Effector memory CD8-positive, alpha-beta T cell (primary cell): ENCODE measurements at places on chromosomes 11 and 22.

- peak; percentile 18 for DNase-seq
Measured at GRCh38 chr11:18012122-18012905, 533 bp downstream of the SERGEF start.

DNA sequence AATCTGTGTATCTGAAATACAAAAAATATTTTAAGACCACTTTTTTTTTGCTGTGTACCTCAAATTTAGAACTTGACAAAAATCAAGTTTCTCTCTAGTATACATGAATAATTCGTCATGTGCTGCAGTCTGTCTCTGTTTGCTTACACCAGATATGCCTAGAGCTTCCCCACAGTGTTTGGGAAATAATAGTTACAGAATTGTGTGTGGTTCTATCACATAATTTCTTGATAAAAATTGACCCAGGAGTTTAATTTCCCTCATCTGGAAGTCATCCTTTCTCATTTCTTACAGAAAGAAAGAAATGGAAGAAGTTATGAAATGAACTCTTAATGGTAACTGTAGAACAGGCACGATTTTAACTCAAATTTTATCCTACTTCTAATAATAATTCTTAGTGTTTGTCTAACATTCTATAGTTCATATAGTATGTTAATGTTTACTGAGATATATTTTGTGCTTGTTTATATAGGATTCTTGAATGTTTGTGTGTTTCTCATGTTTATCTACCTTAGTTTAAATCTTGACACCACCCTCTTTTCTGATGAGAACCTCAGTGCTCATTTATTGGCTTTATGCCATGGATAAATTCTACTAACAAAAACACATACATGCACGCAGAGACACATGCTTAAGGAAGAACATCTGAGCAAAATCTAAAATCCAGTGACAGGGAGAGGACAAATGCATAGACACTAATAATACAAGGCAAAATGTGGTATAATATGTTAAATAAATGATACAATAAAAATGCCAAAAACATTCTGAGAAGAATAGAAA is 61.4 kb upstream of the CTSC start:
- no peak for DNase-seq

DNA sequence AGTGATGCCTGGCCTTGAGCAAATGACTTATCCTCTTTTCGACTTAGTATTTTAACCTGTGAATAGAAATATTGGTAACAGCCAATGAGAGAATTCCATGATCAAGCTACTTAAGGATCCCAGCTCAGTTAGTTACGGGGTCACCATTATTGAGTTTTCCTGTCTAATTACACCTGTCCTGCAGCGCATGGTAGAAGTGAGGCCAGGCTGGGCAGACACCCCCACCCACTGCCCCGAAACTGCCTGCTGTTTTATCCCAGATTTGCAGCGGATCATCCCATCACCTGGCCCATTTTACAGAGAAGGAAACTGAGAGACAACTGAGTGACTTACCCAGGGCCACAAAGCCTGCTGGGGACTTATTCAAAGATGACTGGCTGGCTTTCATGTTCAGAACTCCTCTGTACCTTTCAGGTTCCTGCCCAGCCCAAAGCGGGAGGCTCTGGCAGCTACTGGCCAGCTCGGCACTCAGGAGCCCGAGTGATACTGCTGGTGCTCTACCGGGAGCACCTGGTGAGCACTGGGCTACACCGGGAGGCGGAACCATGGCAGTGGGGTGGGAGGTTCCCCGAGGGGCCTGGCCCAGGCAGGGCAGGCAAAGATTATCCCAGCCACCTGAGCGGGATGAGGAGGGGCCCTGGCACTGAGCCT is 1.4 kb downstream of the MUS81 start:
- no peak for DNase-seq

DNA sequence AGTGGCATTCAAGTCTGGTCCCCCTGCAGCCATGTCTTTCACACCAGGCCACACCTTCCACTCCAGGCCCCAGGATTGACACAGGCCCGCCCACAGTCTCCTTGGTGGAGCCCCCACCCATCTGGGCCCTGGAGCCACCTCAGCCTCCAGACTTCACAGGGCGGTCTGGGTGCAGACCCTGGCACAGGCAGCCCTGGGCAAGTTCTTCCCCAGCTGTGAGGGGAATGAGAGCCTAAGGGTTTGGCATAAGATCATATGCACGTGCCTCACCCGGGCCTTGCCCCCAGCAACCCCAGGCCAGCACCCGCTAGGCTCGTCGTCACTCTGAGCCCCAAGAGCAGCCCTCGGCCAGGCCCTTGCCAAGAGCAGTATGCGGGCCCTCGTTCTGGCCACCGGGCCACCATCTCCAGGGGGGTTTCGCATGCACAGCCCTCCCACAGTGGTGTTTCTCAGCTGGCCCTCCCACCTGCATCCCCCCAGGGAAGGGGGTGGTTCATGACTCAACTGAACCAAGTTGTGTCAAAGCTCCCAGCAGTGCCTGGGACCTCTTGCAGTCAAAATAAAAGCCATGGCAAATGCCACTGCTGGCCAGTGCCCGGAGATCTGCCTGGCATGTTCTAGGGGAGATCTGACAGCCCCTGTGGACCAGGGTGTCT is 70.4 kb upstream of the KCNQ1OT1 start:
- no peak for DNase-seq

DNA sequence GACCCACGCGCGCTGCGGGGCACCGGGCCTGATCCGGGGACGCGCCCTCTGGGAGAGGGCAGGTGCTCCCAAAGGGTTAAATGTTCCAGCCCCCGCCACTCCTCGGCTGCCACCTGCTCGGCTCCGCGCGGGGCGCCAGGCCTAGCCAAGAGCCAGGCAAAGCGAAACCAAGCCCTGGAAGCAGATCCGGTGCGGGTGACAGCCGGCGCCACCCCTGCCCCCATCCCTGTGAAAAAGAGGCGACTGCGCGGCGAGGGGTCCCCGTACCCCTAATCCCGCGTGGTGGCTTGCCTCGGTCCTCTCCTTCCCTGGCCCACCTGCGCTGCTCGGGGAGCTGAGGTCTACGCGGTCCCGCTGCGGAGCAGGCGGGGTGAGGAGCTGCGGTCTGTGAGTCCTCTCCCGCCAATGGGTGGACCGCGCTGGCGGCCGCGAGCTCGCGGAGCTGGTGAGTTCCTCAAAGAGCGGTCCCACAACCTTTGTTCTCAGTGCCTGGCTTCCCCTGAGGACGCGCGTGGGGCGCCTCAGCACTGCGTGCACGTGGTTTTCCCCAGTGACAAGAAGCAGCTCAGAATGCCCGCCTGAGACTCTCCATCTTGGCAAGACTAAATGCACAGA is at the start of gene ME3:
Gene ME3 (minus strand): TSS at position 610 of the 615 bp plus-strand sequence.
- peak; percentile 30 for DNase-seq

GRCh38 chr11:106131998-106132397 is 54.5 kb downstream of the AASDHPPT start:
- DNase-seq = no peak

GRCh38 chr22:22404598-22405284 is 103.8 kb downstream of the ZNF280B start:
- no peak for DNase-seq

DNA sequence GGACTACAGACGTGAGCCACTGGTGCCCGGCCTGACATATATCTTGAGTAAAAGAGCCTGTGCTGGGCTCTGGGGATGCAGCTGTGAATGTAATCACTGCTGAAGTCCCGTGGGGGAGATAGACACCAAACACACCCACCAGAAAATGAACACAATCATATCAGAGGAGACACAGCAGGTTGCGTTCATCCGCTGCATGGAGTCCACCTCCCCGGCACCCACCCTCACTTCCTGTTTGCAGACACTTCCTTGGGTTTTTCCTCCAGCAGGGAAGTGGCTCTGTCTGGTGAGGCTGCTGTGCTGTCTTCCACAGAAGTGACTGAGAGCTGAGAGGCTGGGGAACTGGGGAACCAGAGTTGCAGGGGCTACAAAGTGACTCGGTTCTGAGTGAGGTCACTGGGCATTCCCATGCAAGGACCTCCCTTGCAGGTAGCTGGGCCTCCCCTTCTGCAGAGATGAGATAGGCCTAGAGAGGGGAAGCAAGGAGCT is 7.2 kb downstream of the MICALL1 start:
- DNase-seq = no peak

DNA sequence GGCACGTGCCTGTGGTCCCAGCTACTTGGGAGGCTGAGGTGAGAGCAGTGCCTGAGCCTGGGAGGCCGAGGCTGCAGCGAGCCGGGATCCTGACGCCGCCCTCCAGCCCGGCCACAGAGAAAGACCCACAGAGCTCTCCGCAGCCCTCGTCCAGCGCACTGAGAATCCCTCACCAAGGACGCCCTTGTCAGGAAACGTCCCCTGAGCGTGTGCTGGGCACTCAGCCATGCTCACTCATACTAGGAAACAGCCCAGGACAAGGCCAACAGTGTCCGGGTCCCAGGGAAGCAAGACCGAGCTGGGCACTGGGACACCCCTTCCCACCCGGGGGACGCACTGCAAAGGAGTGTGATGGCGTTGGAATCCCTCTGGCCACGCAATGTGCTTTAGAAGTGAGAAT is 14.5 kb downstream of the DEAF1 start:
- DNase-seq = no peak

DNA sequence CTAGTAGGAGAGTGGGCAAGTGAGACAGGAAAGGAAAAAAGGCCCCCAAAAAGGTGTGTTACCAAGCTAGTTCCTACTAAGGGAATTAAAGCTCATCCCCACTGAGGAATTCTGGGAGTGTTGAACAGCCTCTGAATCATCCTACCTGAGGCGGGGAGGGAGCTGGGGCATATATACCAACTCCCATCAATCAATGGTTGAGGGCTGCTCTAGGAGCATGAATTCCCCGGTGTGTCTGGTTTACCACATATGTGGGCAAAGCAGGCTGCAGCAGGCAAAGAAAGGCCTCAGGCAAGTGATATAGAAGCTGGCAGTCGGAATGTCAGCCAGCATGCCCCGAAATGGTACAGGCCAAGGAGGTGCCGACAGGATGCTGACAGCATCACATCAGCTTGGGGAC is 23.6 kb upstream of the CDON start:
- no peak for DNase-seq

DNA sequence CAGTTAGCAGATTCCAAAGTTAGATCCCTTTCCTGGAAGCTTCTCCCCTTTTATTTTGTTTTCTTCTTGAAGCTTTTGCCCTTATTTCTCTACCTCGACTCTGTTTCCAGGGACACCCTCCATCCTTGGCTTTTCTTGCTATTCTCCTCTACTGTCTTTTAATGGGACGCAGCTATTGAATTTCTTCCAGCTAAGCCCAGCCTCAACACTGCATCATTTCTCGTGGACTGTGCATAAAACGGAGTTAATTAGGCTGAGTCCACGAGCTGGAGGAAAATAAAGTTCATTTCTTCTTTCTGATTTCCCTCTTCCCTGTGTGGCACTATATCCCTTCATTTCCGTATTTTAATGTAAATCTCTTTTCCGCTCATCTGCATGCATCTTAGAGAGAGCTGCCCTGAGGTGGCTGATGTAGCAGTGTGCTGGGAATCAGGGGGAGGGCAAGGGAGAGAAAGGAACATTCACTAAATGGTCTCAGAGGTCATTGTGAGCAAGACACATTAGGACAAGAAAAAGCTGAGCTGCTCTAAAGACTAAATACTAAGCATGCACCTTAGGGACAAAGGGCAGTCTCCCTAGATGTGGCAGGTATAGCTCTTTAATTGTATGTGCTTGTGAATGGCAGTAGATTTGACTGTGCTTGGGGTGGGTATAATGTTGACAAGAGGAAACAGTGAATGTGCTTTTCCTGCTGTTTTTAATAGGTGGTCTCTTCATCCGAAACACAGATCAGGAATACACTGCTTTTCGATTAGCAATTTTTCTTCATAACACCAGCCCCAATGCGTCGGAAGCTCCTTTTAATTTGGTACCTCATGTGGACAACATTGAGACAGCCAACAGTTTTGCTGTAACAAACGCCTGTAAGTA is 1.9 kb downstream of the GRIA4 start:
- DNase-seq = no peak

DNA sequence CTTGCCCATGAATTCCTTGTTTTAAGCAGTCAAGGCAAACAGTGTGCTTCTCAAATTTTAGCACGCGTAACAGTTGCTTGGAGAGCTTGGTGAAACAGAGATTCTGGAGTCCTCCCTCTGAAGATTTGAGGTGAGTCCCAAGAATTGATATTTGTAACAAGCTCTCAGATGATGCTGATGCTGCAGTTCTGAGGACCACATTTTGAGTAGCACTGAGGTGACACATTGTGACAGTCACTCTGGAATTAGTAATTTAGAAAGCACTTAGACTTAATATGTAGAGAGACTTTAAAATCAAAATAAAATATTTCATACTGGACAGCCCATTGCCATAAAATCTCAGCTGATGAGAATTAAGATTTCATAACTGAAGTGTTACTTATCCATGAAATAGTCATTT is 38.5 kb downstream of the DNAJC24 start:
- no peak for DNase-seq

- DNase-seq = no peak
Measured at GRCh38 chr11:15938121-15938611, 418.2 kb downstream of the SOX6 start.
